SK-N-SH treated with all-trans-retinoic acid at 6 μM for 48 hours (cell line): ENCODE measurements at places on chromosomes 12 and 14.

GRCh38 chr12:114993165-114993564, 309.2 kb upstream of the TBX3 start:
- no peak for ATAC-seq

DNA sequence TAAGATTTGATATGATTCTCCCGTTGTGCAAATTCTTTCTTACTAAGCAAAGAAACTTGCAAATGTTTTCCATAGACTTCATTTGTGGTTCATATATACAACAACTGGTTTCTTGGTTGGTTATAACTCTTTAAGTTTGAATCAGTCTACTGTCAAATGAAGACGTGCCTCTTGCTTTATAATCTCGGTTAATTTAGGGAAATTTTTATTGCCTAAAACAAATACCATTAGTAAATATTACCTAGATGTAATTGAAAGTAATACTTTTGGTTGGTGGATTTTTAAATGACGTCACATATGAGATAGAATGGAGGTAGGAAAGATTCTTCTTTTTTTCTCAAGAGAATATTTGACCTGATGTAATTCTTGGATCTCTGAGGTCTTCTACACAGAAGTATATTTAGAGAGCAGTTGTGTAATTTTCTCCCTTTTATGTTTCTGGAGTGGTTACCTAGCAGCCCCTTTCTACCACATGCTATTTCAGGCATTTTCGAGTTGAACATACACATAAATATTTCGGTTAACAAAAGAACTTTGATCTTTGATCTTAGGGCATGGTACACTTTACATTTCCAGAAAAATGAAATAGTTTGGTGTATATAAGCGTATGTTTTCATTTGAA, 1.7 kb downstream of the ATF7IP start:
- no peak for ATAC-seq

GRCh38 chr12:67358781-67359338, 89.7 kb downstream of the CAND1 start:
- ATAC-seq, result no peak

- no peak for ATAC-seq
Measured at GRCh38 chr12:25924491-25925001, 33.9 kb upstream of the RASSF8 start.

GRCh38 chr12:109727039-109727723, 13.6 kb downstream of the FAM222A start:
- ATAC-seq, result no peak

DNA sequence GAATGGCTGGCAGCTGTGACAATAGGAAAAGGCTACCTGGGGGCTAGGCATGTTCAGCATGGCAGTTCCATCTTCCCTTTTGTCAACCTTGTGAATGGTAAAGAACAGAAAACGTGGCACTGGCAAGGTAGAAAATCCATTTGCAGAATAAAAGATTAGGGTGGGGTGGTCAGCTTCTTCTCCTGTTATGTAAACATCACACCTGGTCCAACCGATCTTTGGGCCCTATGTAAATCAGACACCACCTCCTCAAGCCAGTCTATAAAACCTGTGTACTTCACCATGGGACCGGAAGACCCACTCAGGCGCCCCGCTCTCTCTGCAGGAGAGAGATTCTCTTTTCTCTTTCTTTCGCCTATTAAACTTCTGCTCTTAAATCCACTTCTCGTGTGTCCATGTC, 19.6 kb upstream of the TMEM30B start:
- ATAC-seq, result no peak

DNA sequence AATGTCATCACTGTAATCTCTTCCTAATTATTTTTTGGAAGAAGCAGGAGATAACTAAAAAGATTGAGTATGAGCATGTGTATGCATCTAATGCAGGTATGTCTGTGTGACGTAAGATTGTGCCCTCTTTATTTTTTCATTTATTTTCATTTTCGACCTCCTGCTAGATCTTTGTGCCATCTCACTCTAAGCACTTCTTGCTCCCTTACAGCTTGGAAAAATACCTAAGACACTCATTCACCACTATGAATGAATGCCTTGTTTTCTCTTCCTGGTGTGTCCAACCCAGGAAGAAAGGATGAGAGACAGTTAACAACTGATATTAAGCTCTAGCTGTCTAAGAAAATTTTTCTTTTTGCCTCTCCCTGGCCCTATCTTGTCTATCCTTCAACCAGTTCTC, 76.8 kb upstream of the CISTR start:
- no peak for ATAC-seq

- ATAC-seq, result no peak
Measured at GRCh38 chr12:128418944-128419343, 152.0 kb downstream of the TMEM132C start.

GRCh38 chr12:91009319-91009950, 4.7 kb upstream of the EPYC start:
- peak; percentile 86 for ATAC-seq

DNA sequence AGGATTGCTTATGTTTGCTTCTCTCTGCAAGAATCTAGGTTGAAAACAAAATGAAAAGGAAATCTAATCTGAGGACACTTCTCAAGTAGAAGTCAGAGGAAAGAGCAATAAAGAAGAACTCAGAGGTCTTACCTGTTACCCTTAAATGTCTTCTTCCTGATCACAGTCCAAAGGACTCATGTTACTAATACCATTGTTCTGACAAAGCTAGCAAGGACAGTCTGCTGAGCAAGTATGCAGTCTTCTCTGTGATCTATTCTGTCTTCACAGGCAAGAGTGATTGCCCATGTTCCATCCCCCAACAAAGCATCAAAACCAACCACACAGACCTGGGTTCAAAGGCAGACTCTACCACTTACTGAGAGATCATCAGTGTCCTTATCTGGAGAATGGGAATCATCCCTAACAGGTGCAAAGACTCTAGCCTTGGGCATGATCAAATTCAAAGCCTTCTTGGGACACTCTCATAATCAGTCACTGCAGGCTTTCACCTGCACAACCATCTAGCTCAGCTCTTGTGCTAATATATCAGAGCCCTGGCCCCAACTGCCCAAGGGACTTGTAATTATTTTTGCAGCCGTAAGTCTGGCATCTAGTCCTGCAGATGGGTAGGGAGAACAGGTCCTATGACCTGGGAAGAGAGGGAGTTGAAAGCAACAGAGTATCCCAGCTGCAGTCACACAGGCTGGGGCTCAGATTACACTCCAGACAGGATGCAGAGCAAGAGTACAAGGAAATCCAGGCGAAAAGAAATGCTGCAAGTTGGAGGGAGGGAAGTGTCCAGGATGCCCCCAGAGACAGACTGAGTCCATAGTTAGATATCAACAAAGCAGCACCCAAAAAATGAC, 97.9 kb upstream of the NUDT4 start:
- ATAC-seq, result peak; percentile 91

- ATAC-seq, result no peak
Measured at GRCh38 chr12:93786656-93787397, 109.7 kb downstream of the CRADD start.

DNA sequence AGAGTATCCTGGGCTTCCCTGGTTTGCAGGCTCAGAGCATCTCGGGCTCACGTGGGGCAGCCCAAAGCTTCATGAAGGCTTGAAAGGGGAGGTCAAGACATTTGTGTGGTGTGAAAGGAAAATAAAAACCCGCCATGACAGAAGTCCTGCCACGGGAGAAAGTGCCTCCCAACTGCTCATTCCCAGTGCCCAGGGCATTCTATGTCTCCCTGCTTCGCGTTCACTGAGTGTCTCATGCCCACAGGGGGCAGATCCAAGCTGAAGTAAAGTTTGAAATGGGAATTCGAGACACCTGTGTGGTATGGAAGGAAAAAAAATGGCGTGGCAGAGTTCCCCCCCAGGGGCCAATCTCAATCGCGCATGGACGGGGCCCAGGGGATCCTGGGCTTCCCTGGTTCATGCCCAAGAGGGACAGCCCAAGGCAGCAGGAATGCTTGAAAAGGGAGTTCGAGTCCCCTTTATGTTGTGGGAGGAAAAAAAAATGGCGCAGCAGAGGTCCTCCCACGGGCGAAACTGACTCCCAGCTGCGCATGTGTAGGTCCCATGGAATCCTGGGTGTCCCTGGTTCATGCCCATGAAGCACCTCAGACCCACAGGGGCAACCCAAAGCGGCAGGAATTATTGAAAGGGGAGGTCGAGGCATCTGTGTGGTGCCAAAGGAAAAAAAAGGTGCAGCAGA, 576.7 kb downstream of the ALG10 start:
- ATAC-seq, result no peak

DNA sequence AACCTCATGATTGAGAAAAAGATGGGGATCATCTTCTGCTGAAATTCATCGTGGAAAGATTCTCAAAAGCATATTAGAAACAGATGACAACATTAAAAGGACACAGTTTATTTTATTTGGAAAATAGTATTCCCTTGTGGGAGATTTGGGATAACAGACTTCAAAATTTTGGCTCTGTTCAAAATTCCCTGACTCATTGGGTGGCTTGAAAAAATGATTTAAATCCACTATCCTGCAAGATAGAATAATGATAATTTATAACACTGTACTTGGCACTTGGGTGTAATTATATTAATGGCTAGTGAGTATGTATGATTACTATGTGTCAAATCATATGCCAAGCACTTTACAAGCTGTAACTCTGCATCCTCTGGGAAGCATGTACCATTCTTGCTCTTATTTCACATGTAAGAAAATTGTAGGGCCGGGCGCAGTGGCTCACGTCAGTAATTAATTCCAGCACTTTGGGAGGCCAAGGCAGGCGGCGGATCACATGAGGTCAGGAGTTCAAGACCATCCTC, 128.8 kb downstream of the LMNTD1 start:
- no peak for ATAC-seq

DNA sequence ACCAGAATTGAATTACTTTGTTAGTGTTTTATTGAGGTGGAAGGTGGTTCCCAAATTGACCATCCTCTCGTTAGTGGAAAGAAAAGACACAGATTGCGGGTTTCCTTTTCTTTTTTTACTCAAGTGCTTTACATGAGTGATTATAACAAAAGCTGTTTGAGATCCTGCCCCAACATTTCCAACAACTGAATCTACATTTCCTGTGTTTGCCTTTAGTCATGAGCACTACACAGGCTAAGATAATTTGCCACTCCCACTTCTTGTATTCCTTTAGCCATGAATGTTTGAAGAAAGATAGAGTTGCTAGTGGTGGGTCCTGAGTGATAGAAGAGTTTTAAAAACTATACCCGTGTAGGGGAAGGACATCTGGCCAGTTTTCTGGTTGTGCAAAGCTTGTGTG, 16.0 kb downstream of the RERGL start:
- ATAC-seq, result no peak

DNA sequence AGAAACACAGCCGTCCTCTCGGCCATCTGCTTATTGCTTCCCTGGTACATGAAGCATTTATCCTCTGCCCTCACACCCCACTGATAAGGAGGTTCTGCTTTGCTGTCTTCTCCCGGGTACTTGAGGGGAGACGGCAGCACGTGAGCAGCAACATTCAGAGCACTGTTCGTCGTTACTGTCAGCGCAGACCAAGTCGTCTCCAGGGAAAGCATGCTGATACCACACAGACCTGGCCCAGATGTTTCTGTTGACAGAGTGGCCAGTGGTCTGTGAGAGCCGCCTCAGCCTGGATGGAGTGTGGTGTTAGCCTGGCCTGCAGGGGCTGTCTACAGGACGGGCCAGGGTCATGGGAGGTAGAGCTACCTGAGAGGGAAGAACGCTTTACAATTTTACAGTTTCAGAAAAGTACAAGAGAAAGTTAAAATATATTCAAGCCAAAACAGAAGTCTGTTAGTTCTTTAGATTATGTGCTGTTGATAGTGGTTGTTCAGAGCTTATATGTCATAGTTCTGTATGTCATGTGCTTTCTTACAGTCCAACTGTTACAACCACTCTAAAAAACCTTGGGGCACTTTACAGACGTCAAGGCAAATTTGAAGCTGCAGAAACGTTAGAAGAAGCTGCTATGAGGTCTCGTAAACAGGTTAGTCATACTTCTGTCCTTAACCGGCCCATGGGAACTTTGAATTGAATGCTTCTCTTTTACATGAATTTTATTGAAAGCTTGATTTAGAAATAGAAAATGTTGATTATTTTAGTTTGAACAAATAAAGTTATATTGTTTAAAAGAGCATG, 38.2 kb downstream of the XRCC3 start:
- no peak for ATAC-seq

GRCh38 chr12:72369423-72369959, 97.3 kb downstream of the TRHDE start:
- ATAC-seq, result no peak

- no peak for ATAC-seq
Measured at GRCh38 chr14:78152201-78153063, 17.7 kb upstream of the NRXN3 start.

DNA sequence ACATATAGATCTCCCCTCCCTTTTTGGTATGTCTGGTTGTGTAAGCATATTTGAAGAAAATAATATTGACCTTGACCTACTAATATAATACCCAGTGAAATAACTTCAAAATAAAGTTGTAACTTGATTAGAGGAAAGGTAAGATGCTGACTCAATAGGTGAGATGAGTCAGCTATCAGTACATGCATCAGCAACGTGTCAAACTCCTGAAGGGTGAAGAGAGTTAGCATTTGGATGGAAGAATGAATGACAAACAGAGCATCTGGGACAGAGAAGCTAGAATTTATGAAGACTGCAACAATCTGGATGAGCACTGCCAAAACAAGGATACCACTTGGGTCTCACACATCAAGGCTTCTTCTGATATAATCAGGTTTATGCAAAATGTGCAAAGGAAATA, 74.9 kb downstream of the PPP2R5E start:
- no peak for ATAC-seq

- ATAC-seq, result no peak
Measured at GRCh38 chr12:115426732-115427131, 742.8 kb upstream of the TBX3 start.

DNA sequence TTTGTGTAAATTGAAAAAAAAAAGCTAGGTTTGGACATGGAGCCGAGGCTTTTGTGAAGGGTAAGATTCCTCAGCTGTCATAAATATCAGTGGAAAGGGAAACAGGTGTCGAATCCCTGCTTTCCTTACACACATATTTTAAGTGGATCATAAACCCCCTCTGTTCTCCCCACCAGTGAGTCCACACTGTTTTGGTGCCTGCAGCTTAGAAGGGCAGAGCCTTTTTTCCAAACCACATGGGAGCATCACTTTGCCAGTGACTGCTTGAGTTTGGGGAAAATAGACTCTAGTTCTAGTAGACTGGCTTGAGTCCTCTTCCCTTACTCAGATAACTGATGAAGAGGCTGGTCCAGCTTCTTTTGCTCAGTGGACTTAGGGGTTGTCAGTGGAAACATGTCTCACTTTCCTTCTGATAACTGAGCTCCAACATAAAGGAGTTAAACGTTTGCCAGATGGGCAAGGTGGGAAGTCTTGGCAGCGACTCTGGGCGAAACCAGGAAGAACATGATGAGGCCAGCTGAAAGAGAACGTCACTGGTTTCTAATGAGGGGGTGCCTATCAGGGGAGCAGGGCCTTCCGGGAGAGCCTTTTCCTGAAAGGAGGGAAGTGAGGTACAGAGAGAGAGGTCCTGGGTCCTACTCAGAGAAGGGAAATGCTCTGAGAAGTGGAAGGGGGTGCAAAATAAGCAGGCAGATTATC, 168.1 kb upstream of the PARP11 start:
- no peak for ATAC-seq

DNA sequence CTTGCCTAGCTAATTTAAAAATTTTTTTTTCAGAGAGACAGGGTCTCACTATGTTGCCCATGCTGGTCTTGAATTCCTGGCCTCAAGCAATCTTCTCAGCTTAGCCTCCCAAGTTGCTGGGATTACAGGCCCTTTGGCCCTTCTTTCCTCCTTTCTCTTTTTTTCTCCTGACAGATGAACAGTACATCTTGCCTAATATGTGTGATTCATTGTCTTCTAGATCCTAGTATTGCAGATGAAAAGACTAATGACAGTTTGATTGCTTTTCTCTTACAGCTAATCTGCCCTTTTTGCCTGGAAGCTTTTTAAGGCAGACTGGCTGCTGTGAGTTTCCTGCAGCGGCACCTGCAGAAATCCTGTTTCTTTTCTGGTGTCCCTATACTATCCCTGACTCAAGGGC, 12.0 kb downstream of the DEPDC4 start:
- ATAC-seq, result no peak
